ENCODE measurements at places on chromosomes 16 and 17. TPM values are rescaled to one million over a fixed set of nuclear protein-coding genes. Genes with fewer than 3 reads are reported as not detected.

GRCh38 chr16:31471875-31472708 lies at the start of gene TGFB1I1:
Gene TGFB1I1 (plus strand): TSS chr16:31472152. CDS start chr16:31472189, 37 bp downstream.
- peak; percentile 92 for DNase-seq
- H3K36me3 ChIP-seq: peaks cover 40% of the 10 kb centered on the region
- peaks cover 44% of the 10 kb centered on the region for H3K4me1 ChIP-seq
- H3K27me3 ChIP-seq: no peaks in the 10 kb centered on the region
- peak within 1 kb of the TSS; percentile 88 for H3K4me3 ChIP-seq

- H3K36me3 ChIP-seq: no peaks in the 10 kb centered on the region
- no peaks in the 10 kb centered on the region for H3K27me3 ChIP-seq
- DNase-seq: no peak
Observed at GRCh38 chr16:80038566-80038965, 438.0 kb upstream of the MAF start.

CLDN9 gene
- total RNA-seq: 0.40 TPM

KRTAP1-3 gene
- not detected for total RNA-seq

SOX15 gene
- total RNA-seq: 1.4 TPM

ANKRD40CL gene
- not detected for total RNA-seq

- no peak for DNase-seq
- H3K27ac ChIP-seq: no peak overlapping the region
- H3K27me3 ChIP-seq: no peaks in the 10 kb centered on the region
- no peak overlapping the region for H3K4me3 ChIP-seq
Observed at GRCh38 chr16:81424771-81425170, 19.8 kb upstream of the CMIP start.

All from muscle of leg (tissue), 16 donors.